ENCODE measurements at places on chromosomes 11 and 22.

GRCh38 chr11:123452794-123453193 lies 22.7 kb downstream of the GRAMD1B start:
- DNase-seq: no peak

DNA sequence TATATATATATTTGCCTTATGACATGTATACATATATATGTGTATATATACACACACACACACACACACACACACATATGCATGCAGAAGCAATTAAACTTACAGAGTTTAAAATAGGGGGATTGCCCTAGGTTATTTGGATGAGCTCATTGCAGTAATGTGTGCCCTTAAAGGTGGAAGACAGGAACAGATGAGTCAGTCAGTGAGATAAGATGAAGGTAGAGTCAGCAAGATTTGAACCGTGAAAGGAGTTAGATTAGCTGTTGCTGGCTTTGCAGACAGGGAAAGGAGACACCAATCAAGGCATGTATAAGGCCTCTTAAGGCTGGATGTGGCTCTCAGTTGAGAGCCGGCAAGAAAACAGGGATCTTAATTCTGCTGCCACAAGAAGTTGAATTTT lies 902.4 kb upstream of the RAG2 start:
- no peak for DNase-seq

- DNase-seq: no peak
Measured at GRCh38 chr11:32028201-32028600, 62.7 kb upstream of the RCN1 start.

DNA sequence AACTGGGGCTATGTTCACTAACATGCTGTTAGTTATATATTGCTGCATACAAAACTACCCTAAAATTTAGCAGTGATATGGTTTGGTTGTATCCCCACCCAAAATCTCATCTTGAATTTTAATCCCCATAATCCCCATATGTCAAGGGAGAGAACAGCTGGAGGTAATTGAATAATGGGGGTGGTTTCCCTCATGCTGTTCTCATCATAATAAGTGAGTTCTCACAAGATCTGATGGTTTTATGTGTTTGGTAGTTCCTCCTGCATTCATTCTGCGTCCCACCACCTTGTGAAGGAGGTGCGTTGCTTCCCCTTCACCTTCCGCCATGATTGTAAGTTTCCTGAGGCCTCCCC lies 10.0 kb upstream of the PATL1 start:
- DNase-seq: no peak

DNA sequence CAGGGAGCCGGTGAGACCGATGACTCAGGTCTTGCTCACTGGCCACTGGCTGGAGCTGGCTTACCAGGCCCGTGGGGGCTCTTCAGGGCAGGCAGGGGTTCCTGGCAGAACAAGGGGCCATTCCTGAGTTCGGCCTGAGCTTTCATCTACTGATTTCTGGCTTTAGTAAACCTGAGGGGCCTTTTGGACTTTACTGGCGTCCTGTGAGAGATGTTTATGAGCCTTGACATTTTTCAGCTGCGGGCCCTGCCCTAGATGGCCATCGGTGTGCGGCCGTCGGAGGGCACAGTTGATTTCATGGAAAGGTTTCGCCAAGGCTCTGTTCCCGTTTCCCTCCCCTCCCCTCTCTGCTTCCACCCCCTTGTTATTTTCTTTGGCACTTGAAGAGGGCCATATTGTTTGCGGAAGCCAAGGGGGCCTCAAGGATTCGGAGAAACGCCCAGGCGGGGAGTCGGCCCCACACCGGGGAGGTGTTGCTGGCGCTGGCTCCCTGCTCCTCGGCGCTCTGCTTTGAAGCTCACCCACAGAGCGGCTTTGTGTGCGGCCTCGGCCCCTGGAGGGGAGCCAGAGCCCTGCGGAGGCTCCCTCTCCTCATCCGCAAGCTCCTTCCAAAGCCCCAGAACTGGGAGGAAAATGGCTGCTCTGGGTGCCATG lies 17.7 kb downstream of the ELF5 start:
- DNase-seq: no peak

DNA sequence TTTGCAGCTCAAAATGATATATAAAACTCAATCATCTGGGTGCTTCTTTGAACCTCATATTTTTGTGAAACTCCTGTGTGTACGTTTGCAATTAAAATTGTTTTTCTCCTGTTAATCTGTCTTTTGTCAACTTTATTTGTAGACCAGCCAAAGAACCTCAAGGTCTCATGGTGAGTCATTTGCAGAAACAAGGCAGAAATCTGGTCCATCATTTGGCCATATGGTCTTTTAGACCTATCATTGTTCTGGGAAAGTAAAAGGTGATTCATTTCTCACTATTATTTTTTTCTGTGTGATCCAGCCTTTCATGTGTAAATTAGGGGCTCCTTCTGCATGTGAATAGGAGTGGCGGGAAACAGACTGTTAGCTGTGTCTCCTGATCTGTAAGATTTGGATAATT lies 399.1 kb upstream of the DDI1 start:
- no peak for DNase-seq

DNA sequence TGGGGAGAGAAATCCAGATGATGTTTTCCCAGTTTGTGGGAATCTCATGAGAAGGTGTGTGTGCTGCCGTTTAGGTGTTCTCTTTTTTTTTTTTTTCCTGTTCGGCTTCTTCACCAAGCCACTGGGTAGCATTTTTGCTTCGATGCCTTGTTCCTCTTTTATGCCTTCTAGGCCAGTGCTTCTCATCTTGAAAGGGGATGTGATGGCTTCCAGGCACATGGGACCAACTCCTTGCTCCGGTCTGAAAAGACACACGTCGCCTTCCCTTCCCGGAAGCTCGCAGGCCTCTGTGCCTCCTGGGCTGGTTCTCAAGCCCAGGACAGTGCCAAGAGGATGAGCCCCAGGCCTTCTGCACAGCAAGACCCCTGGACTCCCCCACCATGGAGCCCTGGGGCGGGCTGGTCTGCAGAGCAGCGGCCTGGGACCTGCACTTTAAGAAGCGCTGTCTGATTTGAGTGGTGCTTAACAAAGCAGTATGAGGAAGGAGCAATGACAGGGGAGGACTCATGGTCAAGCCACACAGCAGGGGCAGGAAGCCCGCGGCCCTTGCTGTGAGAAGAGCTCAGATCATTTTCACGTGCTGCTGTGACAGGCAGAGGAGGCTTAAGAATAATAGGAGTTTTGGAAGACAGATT lies 158.8 kb downstream of the MPPED1 start:
- no peak for DNase-seq

- no peak for DNase-seq
Measured at GRCh38 chr11:95760941-95761340, 28.6 kb downstream of the FAM76B start.

- no peak for DNase-seq
Measured at GRCh38 chr22:41256254-41257253, 15.8 kb upstream of the CHADL start.

GRCh38 chr11:57338142-57338541 lies at the start of gene P2RX3:
P2RX3 (plus strand) TSS chr11:57338352; CDS start chr11:57338551, 199 bp downstream.
- no peak for DNase-seq

GRCh38 chr11:2913019-2913431 lies 16.2 kb downstream of the PHLDA2 start:
- no peak for DNase-seq

GRCh38 chr11:28476049-28476448 lies 367.9 kb downstream of the METTL15 start:
- DNase-seq: no peak

DNA sequence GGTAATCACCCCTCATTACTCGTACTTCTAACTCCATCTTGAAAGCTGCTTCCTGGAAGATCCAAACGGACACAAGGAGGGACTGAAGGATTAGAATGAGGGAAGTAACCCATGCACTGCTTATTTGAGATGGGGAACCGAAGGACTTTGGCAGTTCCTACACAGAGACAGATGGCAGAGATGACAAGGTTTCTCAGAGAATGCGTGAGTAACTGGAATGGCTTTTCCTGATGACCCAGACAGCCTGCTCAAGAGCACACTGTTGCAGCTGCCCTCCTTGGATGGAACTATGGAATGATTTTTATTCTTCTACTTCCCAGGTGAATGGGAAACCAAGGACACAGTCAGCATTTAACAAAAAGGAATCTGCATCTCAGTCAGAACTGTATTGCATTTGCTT lies 7.3 kb downstream of the KCNJ11 start:
- no peak for DNase-seq

DNA sequence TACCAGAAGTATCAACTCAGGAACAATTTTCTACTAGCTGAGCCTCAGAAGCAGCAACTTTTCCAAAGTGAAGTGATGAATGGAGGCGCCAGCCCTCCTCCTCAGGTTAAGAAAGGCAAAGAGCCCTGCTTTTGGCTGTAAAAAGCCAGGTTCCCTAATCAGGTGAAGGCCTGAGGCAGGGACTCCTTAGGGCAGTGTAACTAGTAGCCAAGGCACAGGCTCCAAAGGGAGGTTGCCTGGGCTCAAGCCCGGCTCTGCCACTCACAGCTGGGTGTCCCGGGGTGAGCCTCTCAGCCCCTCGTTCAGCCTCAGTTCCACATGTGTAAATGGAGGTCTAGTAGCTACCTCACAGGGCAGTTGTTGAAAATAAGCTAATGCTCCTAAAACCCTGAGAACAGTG lies 19.5 kb downstream of the TSKU start:
- no peak for DNase-seq

GRCh38 chr11:62020661-62021060 lies 53.2 kb upstream of the FTH1 start:
- no peak for DNase-seq

DNA sequence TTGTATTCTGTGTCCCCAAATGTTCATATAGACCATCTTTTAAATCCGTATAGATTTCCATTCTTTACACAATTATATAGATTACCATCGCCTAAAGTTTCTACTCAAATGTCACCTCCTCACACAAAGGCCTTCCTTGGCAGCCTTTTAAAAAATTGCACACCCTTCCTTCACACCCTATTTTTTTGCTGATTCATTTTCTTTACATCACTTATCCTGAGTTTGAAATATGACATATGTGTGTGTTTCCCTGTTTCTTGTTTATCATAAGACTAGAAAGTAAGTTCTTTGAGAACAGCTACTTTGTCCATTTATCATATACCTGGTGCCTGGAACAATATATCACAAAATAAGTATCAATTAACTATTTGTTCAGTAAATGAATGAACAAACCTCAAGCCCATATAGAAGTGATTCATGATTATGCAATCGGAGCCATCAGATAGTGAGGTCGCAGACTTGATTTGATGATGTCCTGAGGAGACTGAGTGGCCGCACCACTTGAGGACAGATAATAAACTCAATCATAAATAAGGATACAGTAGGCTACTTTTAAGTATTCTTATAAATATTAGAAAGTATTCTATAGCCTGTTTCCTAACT lies 327.4 kb upstream of the ZC3H12C start:
- DNase-seq: no peak

DNA sequence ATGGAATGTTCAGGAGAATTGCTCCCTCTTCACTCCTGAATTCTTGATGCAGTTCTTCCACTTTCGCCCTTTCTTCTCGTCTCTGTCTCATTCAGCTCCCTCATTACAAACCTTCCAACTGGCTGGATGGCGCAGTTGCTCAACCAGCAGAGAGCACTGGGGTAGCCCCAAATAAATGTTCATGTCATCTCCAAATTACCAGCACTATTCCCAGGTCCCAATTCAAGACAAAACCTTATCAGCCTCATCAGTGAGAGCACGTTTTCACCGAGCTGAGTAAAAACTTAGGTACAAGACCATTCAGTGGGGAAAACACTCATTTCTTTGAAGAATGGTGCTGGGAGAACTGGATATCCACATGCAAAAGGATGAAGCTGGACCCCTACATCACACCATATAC lies 120.0 kb downstream of the MED15 start:
- DNase-seq: no peak

GRCh38 chr11:30583476-30584280 lies 2.5 kb downstream of the MPPED2 start:
- DNase-seq: no peak

DNA sequence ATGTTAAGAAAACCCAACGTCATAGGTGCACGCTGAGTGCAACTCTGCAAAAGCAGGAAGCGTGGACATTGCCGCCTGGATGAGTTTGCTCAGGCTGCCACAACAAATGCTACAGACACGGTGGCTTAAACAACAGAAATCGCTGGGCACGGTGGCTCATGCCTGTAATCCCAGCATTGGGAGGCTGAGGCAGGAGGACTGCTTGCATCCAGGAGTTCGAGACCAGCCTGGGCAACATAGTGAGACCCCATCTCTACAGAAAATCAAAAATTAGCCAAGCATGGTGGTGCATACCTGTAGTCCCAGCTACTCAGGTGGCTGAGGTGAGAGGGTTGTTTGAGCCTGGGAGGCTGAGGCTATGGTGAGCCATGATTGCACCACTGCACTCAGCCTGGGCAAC lies 13.4 kb upstream of the PGA3 start:
- no peak for DNase-seq

DNA sequence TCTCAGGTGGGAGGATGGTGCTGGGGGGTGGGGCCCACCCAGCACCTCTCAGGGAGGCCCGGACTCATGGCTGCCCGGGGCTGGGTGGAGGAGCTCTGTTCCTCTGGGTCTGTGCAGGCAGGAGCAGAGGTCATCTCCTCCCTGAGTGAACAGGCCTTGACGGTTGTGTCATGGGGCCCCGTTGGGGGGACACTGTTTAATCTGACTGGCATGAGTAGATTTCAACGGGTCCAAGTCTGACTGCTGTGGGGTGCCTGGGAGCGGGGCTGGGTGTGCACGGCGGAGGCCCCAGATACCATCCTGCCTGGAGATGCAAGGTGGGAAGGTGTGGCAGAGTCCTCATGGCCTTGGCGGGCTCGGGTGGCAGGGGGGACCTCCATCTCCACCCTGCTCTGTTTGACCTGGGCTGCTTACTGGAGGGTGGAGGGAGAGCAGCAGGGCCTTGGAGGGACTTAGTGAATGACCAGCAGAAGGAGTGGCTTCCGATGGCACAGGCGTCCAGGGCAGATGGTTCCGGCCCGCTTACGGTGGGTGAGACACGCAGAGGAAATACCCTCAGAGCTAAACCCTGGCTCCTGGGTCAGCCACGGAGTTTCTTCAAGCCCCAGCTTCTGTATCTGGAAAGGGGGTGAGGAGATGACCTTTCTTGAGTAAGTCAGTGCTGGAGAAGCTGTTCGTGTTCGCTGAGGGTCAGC lies 48.7 kb downstream of the SMIM38 start:
- no peak for DNase-seq

GRCh38 chr22:37747080-37747714 lies 50.3 kb downstream of the TRIOBP start:
- DNase-seq: no peak

- DNase-seq: no peak
Measured at GRCh38 chr11:118988280-118988679, 9.7 kb upstream of the CENATAC start.

DNA sequence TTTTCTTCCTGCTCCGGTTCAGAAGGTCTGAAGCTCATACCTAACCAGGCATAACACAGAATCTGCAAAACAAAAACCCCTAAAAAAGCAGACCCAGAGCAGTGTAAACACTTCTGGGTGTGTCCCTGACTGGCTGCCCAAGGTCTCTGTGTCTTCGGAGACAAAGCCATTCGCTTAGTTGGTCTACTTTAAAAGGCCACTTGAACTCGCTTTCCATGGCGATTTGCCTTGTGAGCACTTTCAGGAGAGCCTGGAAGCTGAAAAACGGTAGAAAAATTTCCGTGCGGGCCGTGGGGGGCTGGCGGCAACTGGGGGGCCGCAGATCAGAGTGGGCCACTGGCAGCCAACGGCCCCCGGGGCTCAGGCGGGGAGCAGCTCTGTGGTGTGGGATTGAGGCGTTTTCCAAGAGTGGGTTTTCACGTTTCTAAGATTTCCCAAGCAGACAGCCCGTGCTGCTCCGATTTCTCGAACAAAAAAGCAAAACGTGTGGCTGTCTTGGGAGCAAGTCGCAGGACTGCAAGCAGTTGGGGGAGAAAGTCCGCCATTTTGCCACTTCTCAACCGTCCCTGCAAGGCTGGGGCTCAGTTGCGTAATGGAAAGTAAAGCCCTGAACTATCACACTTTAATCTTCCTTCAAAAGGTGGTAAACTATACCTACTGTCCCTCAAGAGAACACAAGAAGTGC lies 661 bp upstream of the MALAT1 start:
- DNase-seq: peak; percentile 67

- DNase-seq: no peak
Measured at GRCh38 chr11:7332451-7332850, 80.7 kb downstream of the SYT9 start.
